ENCODE measurements at places on chromosomes 4 and X.

- no peak for DNase-seq
Observed at GRCh38 chr4:7155590-7156071, 36.7 kb upstream of the SORCS2 start.

DNA sequence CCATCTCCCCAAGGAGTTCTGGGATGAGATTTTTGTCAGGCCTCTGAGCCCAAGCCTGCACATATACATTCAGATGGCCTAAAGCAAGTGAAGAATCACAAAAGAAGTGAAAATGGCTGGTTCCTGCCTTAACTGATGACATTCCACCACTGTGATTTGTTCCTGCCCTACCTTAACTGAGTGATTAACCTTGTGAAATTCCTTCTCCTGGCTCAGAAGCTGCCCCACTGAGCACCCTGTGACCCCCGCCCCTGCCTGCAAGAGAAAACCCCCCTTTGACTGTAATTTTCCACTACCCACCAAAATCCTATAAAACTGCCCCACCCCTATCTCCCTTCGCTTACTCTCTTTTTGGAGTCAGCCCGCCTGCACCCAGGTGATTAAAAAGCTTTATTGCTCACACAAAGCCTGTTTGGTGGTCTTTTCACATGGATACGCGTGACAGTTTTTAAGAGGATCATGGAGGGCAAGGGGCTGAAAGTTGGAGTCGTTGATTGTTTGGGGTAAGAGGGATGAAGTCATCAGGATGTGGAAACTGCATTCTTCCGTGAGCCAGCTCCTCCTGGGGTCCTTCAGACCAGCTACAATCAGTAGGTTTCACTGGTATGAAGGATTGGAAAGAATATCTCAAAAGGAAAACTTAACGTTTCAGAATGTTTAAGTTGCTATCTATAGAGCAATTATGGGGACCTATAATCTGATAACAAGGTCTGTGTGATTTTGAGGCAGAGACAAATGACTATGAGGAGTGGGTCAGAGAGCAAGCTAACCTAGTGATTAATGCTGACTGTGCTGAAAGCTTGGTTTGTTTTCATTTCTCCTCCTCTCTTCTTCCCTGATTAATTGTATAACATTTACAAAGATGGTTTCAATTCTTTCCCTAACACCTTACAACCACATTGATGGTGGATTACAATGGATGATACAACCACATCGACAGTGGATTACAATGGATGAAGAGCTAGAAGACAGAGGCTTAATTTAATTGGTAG is 28.6 kb upstream of the MAGEA11 start:
- DNase-seq = no peak

DNA sequence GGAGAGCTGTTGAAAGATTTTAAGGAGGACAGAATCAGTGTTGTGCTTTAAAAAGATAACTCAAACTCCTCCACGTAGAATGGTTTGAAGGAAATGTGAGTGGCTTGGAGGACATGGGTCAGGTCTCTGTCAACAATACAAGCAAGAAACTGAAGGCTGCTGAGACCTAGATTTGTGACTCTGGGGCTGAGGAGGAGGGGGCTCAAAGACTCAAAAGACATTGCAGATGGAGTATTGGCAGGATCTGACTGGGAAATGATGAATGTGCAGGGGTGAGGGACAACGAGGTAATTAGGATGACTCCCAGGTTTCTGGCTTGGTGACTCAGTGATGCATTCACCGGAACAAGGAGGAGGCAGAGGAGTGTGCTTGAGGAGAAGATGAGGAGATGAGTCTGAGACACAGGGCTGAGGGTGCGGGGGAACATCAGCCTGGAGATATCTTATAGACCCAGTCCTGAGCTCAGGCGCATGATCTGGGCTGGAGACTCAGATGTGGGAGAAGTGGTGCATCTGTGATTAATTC is 3.3 kb upstream of the RPS4X start:
- no peak for DNase-seq

DNA sequence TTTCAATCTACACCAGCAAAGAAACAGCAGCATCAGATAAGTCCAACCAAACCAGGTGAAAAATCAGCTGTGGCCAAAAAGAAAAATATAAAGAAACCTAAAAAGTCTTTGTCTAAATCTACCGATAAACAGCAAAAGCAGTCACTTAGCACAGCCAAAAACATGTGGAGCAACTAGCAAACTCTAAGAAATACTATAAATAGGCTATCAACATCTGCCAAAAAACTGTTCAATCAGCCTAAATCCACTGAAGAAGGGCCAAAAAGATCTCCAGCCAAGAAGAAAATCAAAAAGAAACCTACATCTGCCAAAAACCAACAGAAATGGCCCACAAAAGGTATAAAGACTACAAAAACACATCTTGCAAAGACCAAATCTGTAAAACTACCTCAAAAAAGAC is 36.7 kb upstream of the CABS1 start:
- DNase-seq = no peak

DNA sequence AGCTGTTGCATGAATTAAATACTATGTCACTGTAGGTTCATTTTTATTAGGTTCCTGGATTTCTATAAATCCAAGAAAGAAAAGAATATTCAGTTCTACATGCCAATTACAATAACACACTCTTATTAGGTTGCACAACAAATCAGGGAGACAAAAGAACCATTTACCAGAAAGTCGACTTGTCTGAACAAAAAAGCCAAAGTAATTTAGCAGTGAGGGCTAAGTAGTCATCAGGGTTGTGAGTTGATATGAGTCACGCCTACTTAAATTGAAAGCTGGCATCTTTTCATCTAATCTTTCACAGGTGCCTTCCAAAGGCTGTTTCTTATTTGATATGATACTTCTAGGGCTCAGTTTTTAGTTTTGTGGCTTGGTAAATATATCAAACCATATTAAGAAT is 25.4 kb upstream of the GNRHR start:
- no peak for DNase-seq

DNA sequence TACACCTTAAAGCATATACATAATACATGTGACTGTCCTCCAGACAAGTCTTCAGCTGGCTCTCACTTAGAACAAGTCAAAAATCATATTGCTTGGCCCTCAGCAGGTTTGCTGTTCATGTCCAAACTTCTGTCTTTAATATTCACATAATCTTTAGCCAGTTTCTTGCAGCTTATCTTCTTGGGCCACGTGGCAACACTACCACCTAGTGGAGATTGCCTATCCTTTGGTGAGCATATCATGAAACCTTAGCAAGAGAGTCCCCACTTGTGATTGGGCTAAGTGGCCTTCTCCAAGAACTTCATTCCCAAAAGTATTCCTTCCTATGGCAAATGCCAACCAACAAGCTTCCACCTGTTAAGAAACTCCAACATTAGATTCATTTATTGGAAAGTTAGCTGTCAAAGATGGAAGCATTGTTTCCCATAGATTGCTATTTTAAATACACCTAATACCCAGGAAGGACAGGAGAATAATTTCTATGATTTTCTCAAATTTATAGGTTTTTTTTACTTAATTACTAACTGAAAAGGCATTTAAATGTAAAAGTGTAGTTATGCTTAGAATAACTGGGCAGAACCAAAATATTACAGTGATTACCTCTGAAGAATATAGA is 231.9 kb upstream of the INTU start:
- peak; percentile 50 for DNase-seq

DNA sequence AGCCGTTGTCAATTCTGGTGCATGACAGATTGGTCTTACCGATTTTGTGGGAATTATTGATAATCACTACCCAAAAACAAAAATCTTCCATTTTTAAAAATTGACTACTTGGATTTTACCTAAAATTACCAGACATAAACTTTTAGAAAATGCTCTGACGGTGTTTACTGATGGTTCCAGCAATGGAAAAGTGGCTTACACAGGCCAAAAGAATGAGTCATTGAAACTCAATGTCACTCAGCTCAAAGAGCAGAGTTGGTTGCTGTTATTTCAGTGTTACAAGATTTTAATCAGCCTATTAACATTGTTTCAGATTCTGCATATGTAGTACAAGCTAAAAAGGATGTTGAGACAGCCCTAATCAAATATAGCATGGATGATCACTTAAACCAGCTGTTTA is 23.0 kb upstream of the UGT2B17 start:
- no peak for DNase-seq

GRCh38 chr4:87785731-87786509 is 13.4 kb upstream of the IBSP start:
- DNase-seq = no peak

GRCh38 chr4:152065545-152065944 is 304.7 kb upstream of the GATB start:
- DNase-seq = no peak

- DNase-seq = no peak
Observed at GRCh38 chr4:612052-612748, 13.2 kb upstream of the PDE6B start.

DNA sequence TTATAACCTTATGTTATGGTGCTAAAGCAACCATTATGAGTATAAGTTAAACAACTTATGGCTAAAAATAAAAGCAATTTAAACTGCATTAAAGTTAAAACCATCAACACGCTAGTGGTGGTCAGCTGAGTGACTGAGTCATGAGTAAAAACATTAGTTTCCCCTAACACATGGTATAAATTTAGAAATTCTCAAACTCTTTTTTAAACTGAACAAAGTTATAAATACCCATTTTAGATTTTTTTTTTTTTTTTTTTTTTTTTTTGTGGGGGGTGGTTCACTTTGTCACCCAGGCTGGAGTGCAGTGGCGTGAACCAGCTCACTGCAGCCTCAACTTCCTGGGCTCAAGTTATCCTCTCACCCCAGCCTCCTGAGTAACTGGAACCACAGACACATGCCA is 5.4 kb upstream of the BBS7 start:
- DNase-seq = no peak

GRCh38 chr4:174423257-174423944 is 98.9 kb downstream of the HPGD start:
- no peak for DNase-seq

DNA sequence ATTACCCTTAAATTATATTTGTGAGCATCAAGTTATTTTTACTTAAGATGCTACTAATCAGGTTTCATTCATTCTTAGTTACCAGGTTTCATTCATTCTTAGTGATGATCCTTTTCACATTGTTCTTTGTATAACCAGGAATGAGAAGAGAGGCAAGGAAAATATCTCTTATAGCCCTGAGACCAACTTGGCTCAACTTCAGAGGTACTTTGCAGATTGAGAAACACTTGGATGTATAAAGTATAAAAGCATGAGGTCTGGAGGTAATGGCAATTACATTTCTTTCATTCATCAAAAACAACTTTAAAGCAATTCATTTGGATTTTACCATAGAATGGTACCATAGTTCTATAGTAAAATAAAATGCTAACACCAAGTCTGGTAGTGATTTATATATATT is 231.0 kb downstream of the PRDM5 start:
- no peak for DNase-seq

DNA sequence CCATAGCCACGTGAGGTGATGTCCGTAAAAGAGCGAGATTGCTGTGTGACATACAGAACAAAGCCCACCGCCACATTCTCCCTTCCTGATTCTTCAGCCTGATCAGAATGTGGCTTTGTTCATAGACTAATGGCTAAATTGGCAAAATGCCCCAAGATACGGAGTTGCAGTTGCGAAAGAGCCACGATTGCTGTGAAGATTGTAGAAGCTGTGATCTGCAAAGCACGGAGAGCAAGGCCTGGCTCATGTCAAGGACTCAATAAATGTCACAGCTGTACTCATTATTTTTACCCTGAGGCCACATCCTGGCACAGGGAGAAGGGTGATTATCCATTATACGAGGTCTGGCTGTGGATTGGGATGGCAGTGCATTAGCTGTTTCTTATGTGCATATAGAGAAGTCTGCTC is 34.2 kb downstream of the ARSD start:
- peak; percentile 64 for DNase-seq

DNA sequence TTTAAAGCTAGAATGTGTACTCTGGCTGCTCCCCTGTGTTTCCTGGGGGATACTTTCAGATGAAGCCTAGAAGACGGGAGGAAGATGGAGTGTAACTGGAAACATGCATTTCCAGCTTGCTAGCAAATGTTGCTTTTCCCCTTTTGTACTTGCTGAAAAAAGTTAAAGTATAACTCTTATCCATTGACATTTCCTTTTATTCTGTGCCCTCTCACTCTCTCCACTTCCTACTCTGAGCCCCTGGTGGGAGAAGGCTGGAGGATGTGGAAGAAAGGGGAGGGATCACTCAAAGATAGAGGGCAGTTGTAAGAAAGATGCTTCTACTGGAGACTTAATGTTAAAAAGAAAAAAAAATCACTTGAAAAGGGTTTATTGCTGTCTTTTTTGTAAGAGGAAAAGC is 396.5 kb downstream of the DTHD1 start:
- DNase-seq = no peak

GRCh38 chr4:82437285-82438005 is 7.1 kb downstream of the ENOPH1 start:
- DNase-seq = peak; percentile 14

GRCh38 chrX:153588782-153589446 is 10.0 kb downstream of the CCNQ start:
- DNase-seq = no peak

DNA sequence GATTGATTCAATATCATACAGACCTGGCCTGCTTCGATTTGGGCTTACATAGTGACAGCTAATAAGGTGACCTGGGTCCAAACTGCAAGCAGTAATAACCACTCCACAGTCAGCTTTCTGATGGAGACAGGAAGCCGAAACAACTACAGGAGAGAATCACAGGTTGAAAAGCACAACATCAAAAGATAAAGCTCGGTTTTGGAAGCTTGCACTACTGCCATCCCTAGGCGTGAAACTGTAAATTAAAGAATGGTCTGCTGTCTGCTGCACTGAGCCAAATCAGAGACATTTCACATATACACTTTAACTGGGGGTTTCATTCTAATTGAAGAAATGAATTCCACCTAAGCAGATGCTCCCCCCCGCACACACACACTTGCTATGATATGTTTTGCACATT is 116.3 kb downstream of the DHX15 start:
- DNase-seq = no peak

DNA sequence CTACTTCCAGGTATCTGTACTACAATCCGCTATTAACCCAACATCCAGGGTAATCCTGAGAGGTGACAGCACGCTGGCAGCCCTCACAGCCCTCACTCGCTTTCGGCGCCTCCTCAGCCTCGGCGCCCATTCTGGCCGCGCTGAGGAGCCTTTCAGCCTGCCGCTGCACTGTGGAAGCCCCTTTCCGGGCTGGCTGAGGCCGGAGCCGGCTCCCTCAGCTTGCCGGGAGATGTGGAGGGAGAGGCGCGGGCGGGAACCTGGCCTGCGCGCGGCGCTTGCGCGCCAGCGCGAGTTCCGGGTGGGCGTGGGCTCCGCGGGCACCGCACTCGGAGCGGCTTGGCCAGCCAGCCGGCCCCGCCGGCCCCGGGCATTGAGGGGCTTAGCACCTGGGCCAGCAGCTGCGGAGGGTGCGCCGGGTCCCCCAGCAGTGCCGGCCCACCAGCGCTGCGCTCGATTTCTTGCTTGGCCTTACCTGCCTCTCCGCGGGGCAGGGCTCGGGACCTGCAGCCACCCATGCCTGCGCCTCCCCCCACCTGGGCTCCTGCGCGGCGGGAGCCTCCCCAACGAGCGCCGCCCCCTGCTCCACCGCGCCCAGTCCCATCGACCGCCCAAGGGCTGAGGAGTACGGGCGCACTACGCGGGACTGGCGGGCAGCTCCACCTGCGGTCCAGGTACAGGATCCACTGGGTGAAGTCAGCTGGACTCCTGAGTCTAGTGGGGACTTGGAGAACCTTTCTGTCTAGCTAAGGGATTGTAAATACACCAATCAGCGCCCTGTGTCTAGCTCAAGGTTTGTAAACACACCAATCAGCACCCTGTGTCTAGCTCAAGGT is 87.3 kb downstream of the PRSS12 start:
- no peak for DNase-seq

GRCh38 chrX:79065696-79066095 is 78.8 kb upstream of the GPR174 start:
- DNase-seq = no peak
